ENCODE measurements at places on chromosomes 7 and 10. TPM values are rescaled to one million over a fixed set of nuclear protein-coding genes. Genes with fewer than 3 reads are reported as not detected.

The IGFBP3 gene
- total RNA-seq: 73.8 TPM

The DUS4L gene
- 3.0 TPM for total RNA-seq

The PAPOLB gene
- not detected for total RNA-seq

The HOXA2 gene
- not detected for total RNA-seq

The TNRC18 gene
- total RNA-seq: 23.5 TPM

The GARIN1A gene
- total RNA-seq: 0.53 TPM

The ODAD2 gene
- total RNA-seq: 0.12 TPM
